Fibroblast of villous mesenchyme (primary cell): ENCODE measurements at places on chromosomes 3 and 15. TPM values are rescaled to one million over a fixed set of nuclear protein-coding genes. Genes with fewer than 3 reads are reported as not detected.
A peak's percentile ranks its signal among the peaks of the same experiment; 100 is the strongest.

GRCh38 chr3:158672215-158673176, at the start of gene LXN:
LXN (minus strand) TSS chr3:158672648; CDS start chr3:158672478, 170 bp downstream.
- DNase-seq = peak; percentile 90

DNA sequence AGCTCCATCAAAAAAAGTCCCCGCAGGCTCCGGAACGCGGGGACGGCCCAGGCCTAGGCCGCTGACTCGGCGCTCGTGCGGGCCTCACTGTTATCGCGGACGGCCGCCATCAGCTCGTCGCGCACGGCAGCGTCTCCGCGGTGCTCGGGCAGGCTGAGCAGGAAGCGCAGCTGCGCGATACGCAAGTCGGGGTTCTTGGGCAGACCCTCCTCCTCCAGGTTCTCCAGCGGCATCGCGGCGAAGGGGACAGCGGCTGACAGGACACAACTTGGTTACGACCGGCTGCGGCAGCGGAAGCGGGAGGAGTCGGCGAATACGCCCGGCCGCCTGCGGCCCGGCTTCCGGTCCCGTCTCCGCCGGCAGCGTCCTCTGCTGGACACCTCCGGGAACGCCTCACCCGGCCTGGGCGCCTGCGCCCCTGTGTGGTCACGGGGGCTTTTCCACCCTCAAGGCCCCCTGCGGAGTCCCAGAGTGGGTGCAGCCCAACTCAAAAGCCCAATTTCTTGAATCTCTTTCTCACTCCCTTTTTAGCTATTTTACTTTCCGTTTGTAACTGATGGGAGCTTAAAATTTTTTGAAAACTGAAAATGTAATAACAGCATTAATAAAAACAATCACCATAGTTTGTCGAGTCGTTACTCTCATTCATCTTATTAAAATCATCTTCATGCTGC, at the start of gene PSMD6:
PSMD6 (minus strand) TSS at position 308 of the 674 bp plus-strand sequence; CDS start at position 233, 75 bp downstream.
- DNase-seq = peak; percentile 84

DNA sequence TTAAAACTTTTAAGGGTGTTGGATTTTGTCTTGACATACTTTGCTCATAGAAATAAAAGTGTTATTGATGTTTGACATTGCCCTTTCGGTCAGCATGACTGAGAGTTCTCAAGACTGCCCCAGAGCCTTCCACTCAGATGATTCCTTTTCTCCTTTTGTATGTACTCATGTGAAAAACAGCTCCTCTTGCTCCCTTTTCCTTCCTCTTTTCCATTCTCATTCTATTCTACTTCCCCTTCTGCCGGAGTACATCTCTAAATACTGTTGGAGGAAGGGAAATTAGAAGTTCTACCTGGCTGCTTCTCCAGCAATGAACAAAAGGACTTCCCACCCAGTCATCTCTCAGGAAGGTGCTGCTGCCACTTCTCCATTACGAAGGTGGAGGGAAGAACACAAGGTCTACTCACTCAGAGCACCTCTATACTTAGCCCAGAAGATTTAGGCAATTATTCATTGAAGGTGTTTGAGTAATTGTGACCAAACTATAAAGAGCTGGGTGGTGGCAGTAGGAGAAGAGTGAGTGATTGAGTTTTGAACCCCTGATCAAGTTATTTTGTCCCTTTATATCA, 163.8 kb upstream of the MBNL1 start:
- no peak for DNase-seq

DNA sequence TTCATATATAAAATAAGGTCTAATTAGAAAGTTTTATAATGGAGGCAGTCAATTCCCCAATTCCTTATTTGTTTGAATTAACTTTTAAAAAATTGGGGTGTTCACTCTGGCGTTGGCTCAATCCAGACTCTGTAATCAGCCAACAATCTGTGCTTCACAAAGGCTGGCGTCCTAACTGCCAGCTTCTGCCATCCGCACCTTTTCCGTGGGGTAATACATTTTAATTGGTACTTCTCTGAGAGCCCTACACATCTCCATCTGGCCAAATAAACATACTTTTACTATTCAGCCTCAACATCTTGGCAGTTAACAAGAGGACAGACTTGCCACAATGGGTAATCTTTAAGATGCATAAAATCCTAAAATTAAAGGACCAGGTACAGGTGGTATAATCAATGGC, 125.2 kb upstream of the CCNL1 start:
- no peak for DNase-seq

DNA sequence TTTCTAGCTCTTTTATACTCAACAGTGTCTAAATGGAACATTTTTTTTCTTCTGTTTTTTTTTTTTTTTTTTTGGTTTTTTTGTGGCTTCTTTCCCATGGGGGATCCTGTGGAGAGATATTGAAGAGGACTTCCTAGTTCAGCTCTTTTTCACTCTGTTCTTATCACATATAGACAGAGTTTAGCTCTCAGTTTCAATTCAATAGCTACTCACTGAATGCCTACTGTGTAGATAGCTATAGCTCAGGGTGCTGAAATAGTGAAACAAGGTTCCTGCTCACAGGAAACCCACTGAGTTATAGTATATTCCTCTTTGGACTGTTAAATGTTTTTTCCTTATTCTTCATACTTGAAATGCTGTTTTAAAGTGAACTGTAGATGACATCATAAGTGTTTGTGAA, 918.8 kb downstream of the CADM2 start:
- DNase-seq = no peak

DNA sequence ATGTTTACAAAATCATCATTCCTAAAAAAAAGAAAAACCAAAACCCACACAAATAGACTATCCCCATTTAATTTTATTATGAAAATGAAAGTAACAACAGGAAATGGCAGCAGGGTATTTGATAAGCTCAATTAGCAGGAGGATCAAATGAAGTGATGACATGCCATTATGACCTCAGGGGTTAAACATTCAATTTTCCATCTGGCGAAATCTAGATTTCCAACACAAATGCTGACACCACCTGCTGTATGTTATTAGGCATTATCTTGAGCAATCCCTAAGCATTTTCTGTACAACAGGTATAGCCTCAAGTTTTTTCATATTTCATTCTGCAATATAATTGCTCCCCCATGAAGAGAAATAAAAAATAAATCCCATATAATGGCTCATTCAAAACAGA, 57.1 kb downstream of the SHQ1 start:
- no peak for DNase-seq

- DNase-seq = no peak
Observed at GRCh38 chr3:100910986-100911385, 82.2 kb downstream of the ABI3BP start.

- DNase-seq = no peak
Observed at GRCh38 chr3:25306066-25306465, 122.0 kb upstream of the RARB start.

GRCh38 chr3:185699927-185700326, 113.8 kb downstream of the SENP2 start:
- no peak for DNase-seq

GRCh38 chr15:39719109-39719508, 63.5 kb downstream of the FSIP1 start:
- DNase-seq = no peak

DNA sequence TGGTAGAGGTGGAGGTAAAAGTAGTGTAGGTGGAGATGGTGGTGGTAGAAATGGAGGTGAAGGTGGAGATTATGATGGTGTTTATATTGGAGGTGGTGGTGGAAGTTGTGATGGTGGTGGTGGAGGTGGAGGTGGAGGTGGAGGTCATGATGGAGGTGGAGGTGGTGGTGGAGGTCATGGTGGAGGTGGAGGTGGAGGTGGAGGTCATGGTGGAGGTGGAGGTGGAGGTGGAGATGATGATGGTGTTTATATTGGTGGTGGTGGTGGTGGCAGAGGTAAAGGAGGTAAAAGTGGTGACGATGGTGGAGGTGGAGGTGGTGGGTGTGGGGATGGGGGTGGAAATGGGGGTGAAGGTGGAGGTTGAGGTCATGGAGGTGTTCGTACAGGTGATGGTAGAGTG, 107.8 kb downstream of the ASB7 start:
- DNase-seq = no peak

DNA sequence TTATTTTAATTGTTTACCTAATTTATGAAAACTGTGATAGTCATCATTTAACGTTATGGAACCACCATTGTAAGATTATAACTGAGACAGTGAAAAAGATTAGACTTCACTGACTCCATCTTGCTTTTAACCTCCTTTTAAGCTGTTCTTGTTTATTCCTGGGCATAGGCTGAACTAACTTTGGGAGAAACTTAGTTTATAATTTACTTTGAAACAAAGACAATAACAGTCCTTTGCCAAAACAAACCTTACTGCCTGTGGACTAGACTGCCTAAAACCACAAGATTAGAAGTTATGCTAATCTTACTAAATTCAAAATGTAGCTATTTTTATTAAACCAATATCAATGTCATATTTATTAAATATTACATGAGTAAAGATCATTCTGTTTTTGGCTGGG, 44.3 kb upstream of the TMEM45A start:
- no peak for DNase-seq

DNA sequence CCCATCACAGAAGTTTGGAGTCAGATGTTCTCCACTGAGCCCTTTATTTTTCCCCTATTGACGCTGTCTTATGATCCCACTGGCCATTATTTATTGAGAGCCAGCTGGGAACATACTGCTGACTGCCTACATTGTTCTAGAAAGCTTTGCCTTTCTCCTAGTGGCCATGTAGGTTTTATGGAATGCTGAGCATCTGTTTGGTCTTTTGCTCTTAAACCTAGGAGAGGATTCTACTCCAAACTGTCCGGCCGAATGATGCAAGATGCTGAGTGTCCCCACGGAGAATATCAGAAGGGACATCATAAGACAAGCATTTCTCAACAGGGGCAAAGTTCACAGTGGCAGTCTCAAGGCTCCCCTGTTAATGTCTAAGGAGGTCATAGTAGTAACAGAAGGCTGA, 171.4 kb downstream of the ARRDC4 start:
- no peak for DNase-seq

DNA sequence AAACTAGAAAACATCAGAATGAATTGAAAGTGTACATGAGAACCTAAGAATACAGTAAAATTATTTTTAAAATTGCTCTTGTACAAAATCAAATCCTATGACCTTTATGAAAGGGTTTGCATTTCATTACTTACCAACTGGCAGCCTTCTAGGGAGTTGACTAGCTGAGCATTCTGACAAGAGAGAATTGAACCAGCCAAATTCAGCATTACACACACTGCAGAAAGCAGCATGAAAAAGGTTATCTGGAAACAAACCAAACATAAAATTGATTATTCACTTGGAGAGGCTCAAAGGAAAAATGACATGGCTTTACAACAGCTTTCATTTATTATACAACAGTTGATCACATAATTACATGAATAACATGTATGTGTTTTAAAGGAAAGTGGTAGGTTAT, 17.4 kb downstream of the NSMCE3 start:
- no peak for DNase-seq

DNA sequence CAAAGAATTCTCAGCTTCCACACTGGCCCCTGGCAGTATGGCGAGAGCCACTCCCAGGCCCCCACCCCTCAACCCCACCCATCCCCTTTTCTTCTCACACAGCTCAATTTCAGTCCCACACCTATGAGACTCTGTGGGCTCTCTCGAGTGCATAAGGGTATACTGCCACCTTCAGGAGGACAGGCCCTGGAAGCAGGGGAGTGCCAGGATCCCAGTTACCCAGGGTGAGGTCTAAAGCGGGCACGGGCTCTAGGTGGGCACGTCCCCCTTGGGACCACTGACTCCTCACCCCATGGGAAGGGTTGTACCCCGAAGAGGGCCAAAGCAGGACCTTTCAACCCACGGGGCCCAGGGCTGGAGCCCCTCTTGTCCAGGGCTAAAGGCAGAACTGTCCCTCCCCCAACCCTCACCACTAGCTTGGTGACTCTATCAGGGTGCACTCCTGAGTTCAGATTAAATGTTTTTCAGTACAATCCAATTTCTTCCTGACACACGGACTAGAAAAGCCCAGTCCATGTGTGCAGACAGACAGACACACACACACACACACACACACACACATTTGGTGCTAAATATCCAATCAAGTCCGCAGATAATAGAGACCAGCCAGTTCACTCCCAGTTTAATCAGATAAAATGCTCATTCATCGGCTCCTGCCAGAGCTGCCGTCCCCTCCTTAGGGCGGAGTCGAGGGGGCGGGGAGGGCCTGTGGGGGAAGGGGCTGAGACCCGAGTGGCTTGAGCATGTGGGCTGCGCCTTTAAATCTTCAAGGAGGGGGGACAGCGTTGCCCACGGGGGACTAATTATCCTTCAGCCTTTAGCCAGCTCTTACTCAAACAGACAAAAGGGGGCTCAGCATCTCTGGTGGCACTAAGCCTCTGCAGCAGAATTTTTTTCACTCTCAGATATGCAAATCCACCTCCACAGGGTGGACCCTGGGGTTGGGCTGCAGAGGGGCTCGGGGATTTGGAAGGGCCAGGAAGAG, 59.3 kb downstream of the CYP11A1 start:
- DNase-seq = peak; percentile 64

DNA sequence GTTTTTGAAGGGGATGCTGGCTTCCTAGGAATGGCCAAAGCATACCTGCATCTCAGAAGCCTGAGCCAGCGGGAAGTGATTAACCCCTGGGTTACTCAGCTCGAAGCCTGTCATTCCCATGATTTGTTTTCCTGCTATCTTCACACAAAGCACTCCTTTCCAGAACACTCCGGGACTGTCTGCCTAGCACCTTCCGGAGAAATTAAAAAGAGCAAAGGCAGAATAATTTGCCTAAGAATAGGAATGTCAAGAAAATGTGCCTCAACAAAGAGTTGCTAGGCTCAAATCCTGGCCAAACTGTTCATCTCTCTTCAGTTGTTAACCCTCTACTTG, 34.1 kb downstream of the TPM1 start:
- DNase-seq = no peak

DNA sequence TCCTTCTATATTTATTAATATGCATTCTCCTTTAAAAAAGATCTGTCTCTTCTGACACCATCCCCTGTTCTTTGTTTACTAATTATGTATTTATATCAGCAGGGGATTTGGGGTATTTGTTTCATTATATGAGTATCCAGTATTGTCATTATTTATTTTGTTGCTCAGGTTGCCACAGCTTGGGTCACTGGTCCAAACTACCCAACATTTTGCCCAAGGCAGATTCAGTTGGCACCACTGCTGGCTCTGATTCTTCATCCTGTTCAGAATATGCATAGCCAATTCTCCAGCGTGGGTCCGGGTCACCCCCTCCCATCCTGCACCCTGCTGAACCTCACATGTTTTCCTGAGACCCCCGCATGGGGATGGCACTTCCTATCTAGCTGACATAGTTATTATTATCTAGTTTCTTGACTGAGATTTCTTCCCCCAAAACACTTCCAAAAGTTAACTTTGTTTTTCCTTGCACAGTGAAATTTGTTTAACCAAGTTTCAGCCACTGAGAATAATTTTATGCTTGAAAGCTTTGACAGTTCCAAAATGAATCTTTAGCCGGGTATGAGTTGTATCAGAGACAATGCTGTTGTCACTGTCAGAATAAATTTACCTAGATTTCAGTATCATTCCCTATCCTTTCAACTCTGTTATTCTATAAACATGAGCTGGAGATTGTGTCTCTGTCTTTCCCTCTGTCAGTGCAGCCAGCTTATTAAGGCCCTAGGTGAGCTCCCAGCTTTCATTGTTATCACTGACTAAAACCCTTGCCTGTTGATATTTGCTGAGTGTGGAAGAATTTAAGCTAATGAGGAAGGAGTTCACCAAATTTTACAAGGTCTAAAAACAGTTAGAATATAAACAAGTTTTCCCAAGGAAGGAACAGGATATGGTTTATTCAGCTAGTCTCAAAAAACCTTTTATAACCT, 70.3 kb downstream of the TGFBR2 start:
- DNase-seq = no peak

The AP3B2 gene
- 0.43 and 0.64 TPM in 2 replicates for total RNA-seq

The RFX7 gene
- 6.4 and 9.9 TPM in 2 replicates for total RNA-seq

The LDHAL6B gene
- not detected in 2 replicates for total RNA-seq

The GPR176 gene
- total RNA-seq = 111 and 120 TPM in 2 replicates
